ENCODE measurements at places on chromosomes 12 and 14.
A peak's percentile ranks its signal among the peaks of the same experiment; 100 is the strongest.

- DNase-seq, result no peak
Observed at GRCh38 chr12:79769189-79769859, 78.6 kb upstream of the PAWR start.

DNA sequence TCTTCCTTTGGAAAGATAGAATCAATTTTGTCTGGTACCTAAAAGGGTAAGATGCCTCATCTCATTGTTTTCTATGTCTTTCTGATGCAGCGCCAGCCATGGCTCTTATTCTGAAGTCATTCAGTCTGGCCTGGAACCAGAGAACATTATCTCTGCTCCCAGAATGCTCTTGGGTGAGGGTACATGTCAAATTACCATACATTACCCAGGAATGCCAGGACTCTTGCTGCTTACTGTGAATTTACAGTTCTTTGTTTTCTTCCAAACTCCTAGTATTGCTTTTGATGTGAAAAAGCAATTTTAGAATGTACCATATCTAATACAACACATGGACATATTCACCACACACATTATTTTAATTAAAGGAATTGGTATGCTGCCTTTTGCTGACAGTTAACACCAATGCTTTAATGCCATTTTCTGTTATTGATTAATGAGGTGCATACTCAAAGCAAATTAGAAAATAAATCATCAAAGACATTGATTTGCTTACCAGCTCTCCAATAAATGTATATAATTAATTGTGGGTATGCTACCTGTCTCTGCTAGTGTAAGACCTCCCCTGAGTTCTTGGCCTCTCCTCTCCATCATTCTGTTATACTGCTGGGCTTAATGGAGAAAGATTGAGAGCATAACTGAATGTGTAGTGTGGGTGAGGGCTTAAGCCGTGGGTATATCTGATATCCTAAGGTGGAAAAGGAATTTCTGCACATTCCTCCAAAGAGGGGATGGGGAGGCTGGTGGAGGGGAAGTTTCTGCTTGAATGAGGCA lies 337.7 kb downstream of the C12orf75 start:
- DNase-seq, result no peak

DNA sequence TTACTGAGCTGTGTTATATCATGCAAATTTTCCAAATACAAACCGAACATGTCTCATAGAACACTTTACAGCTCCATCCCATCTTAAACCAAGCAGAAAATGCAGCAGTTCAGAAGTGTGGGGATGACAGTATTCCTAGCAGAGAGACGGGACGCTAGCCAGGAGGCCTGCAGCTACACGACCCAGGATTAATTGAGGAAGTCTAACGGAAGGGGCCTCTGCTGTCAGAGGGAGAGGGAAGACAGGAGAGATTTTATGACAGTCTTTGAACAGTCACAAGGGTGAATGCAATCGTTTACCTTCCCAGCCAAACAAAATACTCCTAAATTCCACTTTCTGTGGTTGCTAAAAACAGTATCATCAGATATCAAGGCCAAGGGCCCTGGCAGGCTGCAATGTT lies 261.9 kb downstream of the TMEM132D start:
- no peak for DNase-seq

DNA sequence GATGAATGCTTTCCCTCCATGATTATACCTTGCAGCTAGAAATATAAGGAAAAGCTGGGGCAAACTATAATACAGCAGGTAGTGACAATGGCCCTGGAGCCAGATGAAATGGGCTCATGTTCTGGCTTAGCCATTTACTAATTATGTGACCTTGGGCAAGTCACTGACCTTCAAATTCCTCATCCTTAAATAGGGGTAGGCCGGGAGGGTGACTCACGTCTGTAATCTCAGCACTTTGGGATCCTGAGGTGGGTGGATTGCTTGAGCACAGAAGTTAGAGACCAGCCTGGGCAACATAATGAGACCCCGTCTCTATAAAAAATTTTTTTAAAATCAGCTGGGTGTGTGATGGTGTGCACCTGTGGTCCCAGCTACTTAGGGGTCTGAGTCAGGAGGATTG lies 155.4 kb downstream of the C12orf75 start:
- DNase-seq, result no peak

GRCh38 chr12:110742096-110742717 lies 484 bp downstream of the PPP1CC start:
- DNase-seq, result peak; percentile 66

- DNase-seq, result no peak
Observed at GRCh38 chr14:93960108-93960475, 16.3 kb downstream of the ASB2 start.

GRCh38 chr12:851343-851742 lies 98.2 kb downstream of the RAD52 start:
- DNase-seq, result no peak

DNA sequence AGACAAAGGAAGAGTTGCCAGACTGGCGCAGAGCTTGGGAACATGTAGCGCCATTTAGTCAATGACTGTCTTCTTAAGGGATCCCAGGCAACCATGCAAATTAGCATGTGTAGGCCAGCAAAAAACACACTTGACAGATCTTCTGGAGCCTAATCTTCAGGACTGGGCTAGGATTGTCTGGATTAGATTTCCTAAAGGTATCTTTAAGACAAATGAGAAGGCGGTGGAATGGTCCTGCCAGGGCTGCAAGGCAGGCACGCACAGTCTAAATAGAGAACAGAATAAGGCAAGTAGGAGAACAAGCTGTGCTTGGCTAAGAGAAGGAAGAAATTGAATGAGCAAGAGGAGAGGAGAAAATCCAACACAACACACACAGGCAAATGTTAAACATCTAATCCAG lies 80.0 kb downstream of the CIT start:
- DNase-seq, result no peak

GRCh38 chr12:66733839-66734238 lies 55.0 kb upstream of the GRIP1 start:
- no peak for DNase-seq

DNA sequence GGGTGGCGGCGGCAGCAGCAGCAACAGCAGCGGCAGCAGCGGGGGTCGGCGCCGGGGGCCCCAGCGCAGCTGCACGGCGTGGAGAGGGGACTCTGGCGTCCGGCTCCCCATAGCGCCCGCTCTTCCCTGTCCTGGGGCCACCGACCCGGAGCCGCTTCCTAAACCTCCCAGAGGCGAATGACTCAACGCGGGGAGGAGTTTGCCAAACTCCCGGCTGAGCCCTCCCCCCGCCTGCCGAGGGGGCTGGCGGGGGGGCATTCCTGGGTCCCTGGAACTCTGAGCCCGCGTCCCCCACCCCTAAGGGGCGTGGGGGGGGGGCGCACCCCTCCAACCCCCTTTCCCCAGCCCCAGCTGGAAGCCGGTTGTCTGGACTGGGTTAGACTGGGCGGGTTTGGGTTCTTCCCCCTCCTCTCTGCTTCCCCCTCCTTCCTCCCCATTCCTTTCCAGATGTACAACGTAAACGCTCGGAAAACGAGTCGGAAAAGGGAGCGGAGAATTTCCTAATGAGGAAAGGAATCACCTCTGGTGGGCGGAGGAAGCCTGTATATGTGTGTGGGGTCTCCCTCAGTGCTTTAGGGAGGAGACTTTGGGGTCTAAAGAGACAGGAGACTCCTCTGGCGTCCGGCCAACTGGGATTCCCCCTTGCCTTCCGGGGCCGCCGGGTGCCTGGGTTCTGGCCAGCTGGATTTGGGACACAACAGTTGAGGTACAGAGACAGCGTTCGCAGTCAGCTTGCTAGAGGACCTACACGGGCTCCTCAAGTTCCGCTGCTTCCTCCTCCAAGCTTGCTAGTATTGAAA lies at the start of gene ITGA5:
Gene ITGA5 (minus strand): TSS at position 179 of the 800 bp plus-strand sequence. CDS start 68 bp downstream, at position 111.
- DNase-seq, result no peak

- peak; percentile 68 for DNase-seq
Observed at GRCh38 chr12:124720004-124720680, 143.5 kb downstream of the SCARB1 start.

- DNase-seq, result peak; percentile 94
Observed at GRCh38 chr14:37595809-37596621, 586 bp downstream of the TTC6 start.

GRCh38 chr14:65826946-65827345 lies 414.4 kb downstream of the FUT8 start:
- DNase-seq, result no peak

DNA sequence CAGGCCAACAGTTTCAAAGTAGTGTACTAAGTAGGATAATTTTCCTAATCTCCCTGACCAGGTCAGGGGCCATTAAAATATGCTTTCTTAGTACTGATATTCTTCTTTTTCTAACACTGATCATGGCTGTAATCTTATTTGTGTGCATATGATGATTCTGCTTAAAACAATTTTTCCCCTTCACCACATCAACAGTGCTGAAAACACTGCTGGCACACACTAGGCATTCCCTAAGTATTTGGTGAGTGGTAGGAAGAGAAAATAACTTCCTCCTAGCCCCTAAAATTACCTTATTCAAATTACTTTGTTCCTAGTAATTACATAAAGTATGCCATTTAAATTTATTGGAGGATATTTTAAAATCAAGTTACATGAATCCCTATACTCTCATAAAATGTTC lies 49.9 kb upstream of the BBS10 start:
- DNase-seq, result no peak

GRCh38 chr12:69927164-69927563 lies 102.1 kb downstream of the MYRFL start:
- DNase-seq, result no peak

DNA sequence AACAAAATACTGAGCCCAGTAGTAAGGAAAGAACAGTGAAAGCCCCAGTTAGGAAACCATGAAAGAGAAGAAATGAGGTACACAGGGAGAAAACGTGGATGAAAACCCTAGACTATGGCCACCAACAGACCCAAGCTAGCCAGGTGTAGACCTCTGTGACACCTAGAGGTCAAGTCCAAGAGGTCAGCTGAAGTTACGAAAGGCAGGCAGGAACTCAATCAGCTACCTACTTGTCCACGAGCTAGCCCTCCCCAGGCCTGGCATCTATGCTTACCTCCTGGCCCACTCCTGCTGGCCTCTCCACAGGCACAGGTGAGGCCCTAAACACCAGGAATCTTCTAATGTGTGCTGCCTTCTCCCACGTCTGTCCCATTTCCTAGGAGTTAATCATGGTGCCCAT lies 48.7 kb downstream of the DPF3 start:
- no peak for DNase-seq

DNA sequence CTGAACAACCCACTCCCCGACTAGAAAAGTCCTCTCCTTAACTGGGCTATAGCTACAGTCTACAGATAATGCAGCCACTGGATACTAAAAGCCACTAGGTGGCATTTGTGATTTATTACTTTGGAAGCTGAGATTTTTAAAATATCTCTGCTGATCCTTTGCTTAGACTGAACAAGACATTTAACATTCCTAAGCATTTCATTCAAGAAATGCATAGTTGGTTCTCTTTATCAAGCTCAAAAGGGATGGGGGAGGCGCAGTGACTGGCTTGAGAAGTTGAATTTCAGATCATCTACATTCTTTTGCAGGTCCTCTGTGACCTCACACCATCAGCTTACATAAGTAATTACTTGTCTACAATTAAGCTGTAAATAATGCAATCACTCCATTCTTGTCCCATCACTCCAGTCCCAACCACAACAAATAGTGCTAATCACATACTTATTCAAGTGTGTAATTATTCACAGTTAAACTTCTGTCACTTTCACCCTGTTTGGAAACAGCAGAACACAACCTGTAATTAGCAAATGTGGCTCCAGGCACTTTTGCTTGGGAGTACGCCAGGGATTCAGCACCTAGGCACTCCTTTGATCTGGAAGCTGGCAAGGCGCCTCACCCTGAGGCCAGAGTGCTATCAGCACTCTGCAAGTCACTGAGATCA lies 203.6 kb downstream of the NOVA1 start:
- no peak for DNase-seq

DNA sequence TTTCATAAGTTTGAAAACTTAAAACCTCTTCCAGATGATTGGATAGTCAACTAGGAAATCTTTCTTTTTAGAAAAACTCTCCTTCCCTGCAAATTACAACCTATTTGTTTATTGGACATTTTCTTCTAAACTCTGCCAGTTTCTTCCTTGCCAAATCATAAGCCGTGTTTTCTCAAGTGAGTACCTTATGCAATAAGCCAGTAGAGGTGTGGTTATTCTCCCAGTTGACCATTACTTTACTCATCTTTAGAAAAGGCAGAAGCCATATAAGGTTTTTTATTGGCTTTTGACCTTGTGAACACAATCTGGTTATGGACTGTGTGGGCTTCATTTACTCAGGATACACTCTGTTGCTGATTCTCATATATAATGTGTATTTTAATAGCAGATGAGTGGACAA lies 14.6 kb downstream of the ACTR6 start:
- no peak for DNase-seq

- DNase-seq, result no peak
Observed at GRCh38 chr14:101992708-101993107, 28.3 kb downstream of the DYNC1H1 start.

DNA sequence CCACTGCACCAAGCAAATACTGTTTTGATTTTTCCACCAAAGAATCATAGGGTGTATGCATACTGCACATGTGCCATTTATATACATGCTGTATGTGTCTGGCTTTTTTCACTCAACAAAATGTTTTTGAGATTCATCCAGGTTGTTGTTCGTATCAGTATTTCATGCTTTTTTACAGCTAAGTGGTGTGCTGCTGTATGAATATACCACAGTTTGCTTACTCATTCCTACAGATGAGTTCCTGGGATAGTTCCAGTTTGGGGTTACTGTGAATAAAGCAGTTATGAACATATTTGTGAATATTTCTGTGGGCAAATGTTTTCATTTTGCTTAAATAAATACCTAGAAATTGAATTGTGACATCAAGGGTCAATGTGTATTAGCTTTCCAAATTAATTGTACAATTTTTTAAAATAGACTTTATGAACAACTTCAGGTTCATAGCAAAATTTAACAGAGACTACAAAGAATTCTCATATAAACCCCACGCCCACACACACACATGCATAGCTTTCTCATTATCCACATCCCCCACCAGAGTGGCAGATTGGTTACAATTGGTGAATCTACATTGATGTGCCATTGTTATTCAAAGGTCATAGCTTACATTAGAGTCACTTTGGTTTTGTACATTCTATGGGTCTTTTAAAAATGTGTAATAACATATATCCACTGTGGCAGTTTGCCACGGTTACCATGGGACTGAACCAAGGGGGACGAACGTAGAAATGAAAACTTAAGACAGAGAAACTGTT lies 6.9 kb upstream of the KRT6A start:
- no peak for DNase-seq

- no peak for DNase-seq
Observed at GRCh38 chr12:6292606-6293005, 17.9 kb upstream of the PLEKHG6 start.

- DNase-seq, result no peak
Observed at GRCh38 chr12:57479376-57480115, at the start of gene ARHGAP9. ARHGAP9 (minus strand) TSS chr12:57479866; CDS start chr12:57479406, 460 bp downstream.

- DNase-seq, result no peak
Observed at GRCh38 chr14:88417594-88417993, 32.1 kb downstream of the SPATA7 start.
